ENCODE measurements at places on chromosomes 1 and 21. TPM values are rescaled to one million over a fixed set of nuclear protein-coding genes. Genes with fewer than 3 reads are reported as not detected.
A peak's percentile ranks its signal among the peaks of the same experiment; 100 is the strongest.

The MIXL1 gene
- not detected for total RNA-seq

The TMEM52 gene
- not detected for total RNA-seq

The PRDM16 gene
- 2.3 TPM for total RNA-seq

The OR14K1 gene
- total RNA-seq, result not detected

GRCh38 chr1:7383671-7384520, 387.2 kb upstream of the VAMP3 start:
- no peak for DNase-seq

- DNase-seq, result no peak
Observed at GRCh38 chr1:174797398-174797797, 202.3 kb upstream of the CACYBP start.

- no peak for DNase-seq
Observed at GRCh38 chr21:44347911-44348451, 5.4 kb upstream of the TRPM2 start.

GRCh38 chr1:191620883-191621282, 537.4 kb upstream of the RGS18 start:
- DNase-seq, result no peak

- no peak for DNase-seq
Observed at GRCh38 chr1:5296557-5297179, 642.3 kb downstream of the AJAP1 start.

- peak; percentile 69 for DNase-seq
Observed at GRCh38 chr1:204453141-204453772, 41.3 kb downstream of the PIK3C2B start.

- peak; percentile 83 for DNase-seq
Observed at GRCh38 chr1:205977402-205978014, 25.7 kb downstream of the RAB7B start.

DNA sequence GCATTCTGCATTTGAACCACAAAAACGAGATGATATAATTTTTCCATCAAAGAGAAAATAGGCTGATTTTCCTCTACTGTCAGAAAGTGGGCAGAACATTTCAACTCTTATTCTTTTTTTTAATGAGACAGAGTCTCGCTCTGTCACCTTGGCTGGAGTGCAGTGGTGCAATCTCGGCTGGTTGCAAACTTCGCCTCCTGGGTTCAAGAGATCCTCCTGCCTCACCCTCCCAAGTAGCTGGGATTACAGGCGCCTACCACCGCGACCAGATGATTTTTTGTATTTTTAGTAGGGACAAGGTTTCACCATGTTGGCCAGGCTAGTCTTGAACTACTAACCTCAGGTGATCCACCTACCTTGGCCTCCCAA, 11.6 kb downstream of the DSTYK start:
- no peak for DNase-seq
